ENCODE measurements at places on chromosomes 6 and 20.
A peak's percentile ranks its signal among the peaks of the same experiment; 100 is the strongest.

DNA sequence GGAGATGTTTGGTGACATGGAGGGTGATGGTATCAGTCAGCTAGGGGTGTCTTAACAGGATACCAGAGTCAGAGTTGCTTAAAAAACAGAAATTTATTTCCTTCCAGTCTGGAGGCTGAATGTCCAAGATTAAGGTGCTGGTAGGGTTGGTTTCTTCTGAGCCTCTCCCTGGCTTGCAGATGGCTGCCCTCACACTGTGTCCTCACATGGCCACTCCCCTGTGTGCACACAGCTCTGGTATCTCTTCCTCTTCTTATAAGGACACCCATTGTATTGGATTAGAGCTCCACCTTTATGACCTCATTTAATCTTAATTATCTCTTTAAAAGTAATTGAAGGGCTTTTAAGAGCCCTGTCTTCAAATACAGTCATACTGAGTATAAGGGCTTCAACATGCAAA is 431.8 kb upstream of the MMS22L start:
- no peak overlapping the region for H3K27ac ChIP-seq
- no peaks in the 10 kb centered on the region for H3K27me3 ChIP-seq
- no peak overlapping the region for H3K4me3 ChIP-seq
- no peaks in the 10 kb centered on the region for H3K36me3 ChIP-seq
- H3K4me1 ChIP-seq = no peaks in the 10 kb centered on the region
- DNase-seq = no peak

GRCh38 chr6:90610301-90610750 is 23.5 kb upstream of the MAP3K7 start:
- H3K4me1 ChIP-seq = peaks cover 3% of the 10 kb centered on the region
- H3K27ac ChIP-seq = no peak overlapping the region
- H3K27me3 ChIP-seq = no peaks in the 10 kb centered on the region
- no peaks in the 10 kb centered on the region for H3K36me3 ChIP-seq

- no peak for DNase-seq
- no peak overlapping the region for H3K27ac ChIP-seq
- no peaks in the 10 kb centered on the region for H3K27me3 ChIP-seq
- H3K4me1 ChIP-seq = peaks cover 1% of the 10 kb centered on the region
- H3K4me3 ChIP-seq = peak overlapping the region; percentile 86
- no peaks in the 10 kb centered on the region for H3K36me3 ChIP-seq
Measured at GRCh38 chr20:11891077-11891775, 26.5 kb upstream of the BTBD3 start.

GRCh38 chr20:13101276-13101675 is 92.5 kb downstream of the SPTLC3 start:
- H3K27ac ChIP-seq = no peak overlapping the region
- peaks cover 1% of the 10 kb centered on the region for H3K4me1 ChIP-seq
- H3K27me3 ChIP-seq = no peaks in the 10 kb centered on the region

GRCh38 chr6:44126320-44127149 is 717 bp downstream of the MRPL14 start:
- no peak overlapping the region for H3K27ac ChIP-seq
- H3K4me3 ChIP-seq = peak overlapping the region; percentile 60

GRCh38 chr6:37512400-37513011 is 12.8 kb upstream of the CCDC167 start:
- no peaks in the 10 kb centered on the region for H3K36me3 ChIP-seq
- H3K27ac ChIP-seq = no peak overlapping the region
- H3K4me1 ChIP-seq = peaks cover 17% of the 10 kb centered on the region
- no peak for DNase-seq
- peaks cover 5% of the 10 kb centered on the region for H3K27me3 ChIP-seq

- DNase-seq = no peak
- no peaks in the 10 kb centered on the region for H3K4me1 ChIP-seq
- no peak overlapping the region for H3K27ac ChIP-seq
Measured at GRCh38 chr20:43262341-43262740, 72.6 kb upstream of the PTPRT start.

- H3K27ac ChIP-seq = no peak overlapping the region
- no peak for DNase-seq
- H3K27me3 ChIP-seq = no peaks in the 10 kb centered on the region
- no peak overlapping the region for H3K4me3 ChIP-seq
Measured at GRCh38 chr6:129267028-129267427, 384.1 kb downstream of the LAMA2 start.

Data from iPS DF 6.9 (cell line).